ENCODE measurements at places on chromosomes 3 and 15.

DNA sequence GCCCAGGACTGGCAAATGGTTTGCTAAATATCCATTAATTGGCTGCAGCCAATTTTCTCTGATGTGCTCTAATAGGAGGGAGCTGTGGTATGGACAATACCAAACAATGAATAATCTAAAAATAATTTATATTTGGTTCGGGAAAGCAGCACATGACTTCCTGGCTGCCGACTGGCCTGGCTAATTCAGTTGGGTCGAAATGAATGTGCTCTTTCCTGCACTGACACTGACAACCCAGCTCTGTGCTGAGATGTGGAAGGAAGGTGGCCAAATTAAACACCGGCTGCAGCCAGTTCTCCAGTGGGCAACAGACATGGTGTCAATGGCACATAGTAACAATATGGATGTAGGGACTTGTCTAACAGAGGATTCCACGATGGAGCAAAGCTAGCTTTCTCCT lies 21.1 kb upstream of the COLQ start:
- no peak for DNase-seq

DNA sequence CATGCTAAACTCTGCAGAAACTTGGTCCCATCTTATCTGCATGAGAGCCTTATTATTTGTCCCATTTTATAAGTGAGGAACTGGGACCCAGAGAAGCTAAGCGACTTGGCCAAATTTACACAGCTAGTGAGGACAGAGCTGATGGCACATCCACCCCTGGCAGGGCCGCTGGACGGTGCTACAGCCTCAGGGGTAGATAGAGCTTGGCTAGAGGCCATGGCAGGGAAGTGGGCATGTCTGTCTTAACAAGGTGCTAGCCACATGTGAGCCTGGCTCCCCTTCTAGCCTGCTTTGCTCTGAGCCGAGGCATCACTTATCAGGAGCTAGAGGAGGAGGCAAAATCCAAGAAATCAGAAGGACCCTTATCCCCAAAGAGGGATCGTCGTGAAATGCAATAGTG lies 36.7 kb upstream of the SYNM start:
- DNase-seq = no peak

DNA sequence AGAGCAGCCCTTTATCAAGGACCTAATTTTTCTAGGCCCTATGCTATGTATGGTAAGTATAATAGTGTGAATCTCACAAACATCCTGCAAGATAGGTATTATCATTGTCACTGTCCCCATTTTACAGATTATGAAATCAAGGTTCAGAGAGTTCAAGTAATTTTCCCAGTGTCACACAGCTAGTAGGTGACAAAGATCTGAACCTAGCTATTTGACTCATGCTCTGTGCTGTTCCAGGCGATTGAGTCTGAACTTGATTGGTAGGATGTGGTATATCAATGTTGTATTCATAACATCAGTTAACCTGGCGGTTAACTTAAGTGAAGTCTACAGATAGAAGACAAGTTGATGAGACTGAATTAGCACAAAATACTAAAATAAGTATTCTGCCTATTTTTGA lies 229.9 kb downstream of the CHST2 start:
- DNase-seq = no peak

DNA sequence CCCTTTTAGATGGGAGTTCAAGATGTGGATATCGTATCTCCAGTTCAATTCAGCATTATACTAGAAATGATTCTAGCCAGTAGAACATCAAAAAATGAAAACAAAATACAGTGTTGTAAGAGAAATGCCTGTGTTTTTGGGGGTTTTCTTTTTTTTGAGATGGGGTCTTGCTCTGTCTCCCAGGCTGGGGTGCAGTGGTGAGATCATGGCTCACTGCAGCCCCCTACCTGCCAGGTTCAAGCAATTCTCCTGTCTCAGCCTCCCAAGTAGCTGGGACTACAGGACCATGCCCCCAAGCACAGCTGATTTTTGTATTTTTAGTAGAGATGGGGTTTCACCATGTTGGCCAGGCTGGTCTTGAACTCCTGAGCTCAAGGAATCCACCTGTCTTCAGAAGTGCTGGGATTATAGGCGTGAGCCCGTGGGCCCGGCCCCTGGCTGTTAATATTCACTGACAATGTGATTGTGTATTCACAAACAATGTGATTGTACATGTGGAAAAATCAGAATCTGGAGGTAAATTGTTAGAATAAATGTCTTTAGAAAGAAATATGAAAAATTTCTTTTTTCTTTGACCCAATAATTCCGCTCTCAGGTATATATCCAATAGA lies 59.0 kb downstream of the ARIH1 start:
- no peak for DNase-seq

DNA sequence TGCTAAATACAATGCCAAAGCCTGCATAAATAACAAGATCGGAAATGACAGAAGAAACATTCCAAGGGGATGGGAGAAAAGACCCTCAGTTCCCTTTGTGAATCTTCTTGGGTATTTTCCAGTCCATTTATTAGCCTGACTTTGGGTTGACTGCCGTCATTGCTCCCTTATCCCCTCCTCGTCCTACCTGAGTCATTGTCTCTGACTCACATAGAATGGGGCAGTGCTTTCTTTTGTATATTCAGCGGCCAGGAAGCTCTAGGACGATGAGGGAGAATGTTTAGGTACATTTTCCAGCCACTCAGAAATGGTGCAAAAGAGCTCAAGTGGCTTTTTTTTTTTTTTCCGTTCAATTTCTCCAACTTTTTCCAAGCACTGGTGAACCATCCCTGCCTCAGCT lies 71.6 kb downstream of the KAT2B start:
- peak; percentile 7 for DNase-seq

GRCh38 chr3:25074149-25074548 lies 353.9 kb upstream of the RARB start:
- DNase-seq = no peak

DNA sequence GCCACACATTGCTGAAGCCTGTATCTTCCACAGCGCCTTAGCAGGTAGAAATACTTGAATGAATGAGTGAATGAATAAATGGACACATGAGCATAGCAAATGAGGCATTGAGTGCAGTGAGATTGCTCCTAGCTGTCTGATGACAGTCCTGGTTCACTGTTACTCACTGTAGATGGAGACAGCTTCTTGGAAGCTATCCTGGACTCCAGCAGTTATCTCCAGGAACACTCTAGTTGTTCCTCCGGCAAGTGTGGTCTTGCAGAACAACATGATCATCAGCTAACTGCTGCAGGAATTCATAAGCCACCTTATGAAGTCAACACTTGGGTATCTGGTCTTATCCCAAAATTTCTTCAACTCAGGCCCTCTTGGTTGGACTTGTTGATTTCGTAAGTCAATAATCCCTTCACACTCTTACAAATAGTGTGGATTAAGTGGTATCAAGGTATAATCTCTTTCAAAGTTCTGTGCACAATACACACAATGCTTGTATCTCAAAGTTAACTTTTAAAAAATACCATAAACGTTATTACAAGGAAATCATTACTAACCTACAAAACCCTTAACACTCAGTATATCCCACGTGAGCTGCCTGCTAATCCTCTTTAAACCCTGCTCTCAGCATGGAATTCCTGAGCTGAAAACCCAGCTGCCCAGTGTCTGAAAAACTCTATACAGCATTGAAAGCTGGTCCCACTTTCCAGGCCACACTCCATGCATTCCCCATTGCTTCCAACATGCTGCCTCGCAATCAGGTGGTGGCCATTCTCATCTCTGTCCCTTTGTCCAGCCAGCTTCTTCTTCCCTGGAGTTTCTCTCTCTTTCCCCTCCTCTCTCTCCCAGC lies 14.4 kb upstream of the ZBTB38 start:
- no peak for DNase-seq
